ENCODE measurements at places on chromosomes 6 and 20. TPM values are rescaled to one million over a fixed set of nuclear protein-coding genes. Genes with fewer than 3 reads are reported as not detected.

DNA sequence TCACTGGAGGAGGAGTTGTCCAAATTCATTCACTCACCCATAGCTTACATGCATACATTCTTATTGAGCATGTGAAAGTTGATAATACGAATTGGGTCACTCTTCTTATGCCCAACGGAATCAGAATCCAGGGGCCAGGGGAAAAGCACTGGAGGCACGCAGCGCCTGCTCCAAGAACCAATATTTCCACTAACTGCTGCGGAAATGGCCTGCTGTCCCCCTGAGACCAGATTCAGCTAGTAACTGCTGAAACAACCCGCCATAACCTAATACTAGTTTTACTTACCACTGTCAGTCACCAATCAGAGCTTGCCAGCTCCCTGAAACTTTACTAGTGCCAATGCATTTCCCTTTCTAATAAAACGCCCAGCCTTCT, 641 bp upstream of the FKBP1A start:
- no peaks in the 10 kb centered on the region for H3K36me3 ChIP-seq
- H3K27ac ChIP-seq = peak overlapping the region; percentile 79
- no peak for DNase-seq
- H3K27me3 ChIP-seq = no peaks in the 10 kb centered on the region
- peak overlapping the region; percentile 81 for H3K4me3 ChIP-seq

DNA sequence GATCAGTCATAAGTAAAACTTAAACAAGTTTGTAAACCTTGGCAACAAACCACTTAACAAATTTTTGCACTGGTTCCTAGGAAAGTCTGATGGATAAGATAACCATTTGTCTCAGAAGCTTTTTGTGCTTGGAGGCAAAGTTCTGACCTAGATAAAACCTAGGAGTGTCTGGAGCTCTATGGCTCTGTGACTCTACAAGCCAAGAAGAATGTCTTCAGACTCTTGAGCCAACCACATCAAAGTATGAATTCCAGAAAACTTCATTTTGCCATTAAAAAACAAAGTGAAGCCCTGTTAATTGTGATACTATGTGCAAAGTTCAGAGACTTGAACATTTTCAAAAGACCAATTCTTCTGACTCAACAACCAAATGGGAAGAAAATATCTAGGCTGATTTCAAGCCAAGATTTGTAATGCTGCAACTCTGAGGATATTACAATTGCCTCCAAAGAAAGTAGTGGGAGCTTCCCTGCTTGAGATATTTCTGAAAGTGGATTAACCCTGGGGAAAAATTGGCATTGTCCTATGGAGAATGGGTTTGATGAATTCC, 158.1 kb upstream of the FOXQ1 start:
- DNase-seq = no peak
- no peaks in the 10 kb centered on the region for H3K27me3 ChIP-seq
- no peak overlapping the region for H3K27ac ChIP-seq

DNA sequence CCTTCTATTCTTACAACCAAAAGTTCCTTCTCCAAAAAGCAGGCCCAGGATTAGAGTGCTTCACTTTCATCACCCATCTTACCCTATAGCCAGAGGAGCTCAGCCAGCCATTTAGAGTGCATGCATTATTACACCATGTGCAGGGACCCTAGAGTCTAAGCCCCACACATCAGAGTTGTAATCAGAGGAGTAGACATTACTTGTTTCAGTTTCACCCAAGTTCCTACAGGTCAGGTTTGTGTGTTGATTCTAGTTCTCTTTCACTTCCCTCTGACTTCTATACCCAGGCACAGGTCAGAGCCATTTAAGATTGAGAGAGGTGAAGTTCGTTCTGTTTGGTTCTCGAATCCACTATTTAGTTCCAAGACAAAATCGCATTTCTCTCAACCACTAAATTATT, 16.3 kb upstream of the ARFGEF3 start:
- no peaks in the 10 kb centered on the region for H3K36me3 ChIP-seq
- no peaks in the 10 kb centered on the region for H3K27me3 ChIP-seq
- H3K4me3 ChIP-seq = no peak overlapping the region
- DNase-seq = no peak

VAPB gene
- total RNA-seq = 57.4 TPM

DNA sequence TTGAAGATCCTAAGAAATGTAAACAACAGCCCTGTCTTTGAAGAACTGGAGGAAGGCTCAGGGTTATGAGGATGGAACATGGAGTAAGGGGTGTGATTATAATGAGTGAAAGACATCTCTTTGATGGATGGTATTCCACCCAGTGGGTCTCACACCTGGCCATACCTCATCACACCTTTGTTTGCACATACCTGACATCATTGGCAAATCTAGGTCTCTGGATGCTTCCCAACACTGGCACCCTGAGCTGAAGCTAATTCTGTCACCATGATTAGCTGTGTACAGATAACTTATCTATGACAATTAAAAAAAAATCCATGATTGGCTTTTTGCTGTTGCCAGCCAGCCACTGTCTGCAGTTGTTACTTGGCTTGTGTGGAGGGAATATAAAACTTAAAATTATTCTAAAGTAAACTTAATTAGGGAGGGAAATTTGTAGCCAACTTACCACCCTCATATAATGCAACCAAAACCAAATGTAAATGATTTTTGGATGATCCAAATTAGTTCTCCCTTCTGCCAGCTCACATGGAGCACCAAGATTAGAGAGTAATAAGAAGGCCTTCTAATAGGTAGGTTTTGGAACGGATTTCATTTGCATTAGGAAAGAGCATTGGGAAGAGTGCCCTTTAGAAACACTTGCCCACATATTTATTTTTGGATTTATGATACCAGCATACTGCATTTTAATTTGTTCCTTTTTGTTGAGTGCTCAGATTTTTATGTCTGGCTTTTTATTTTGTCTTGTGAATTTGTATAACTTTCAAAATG, 249.5 kb downstream of the SOX4 start:
- no peak for DNase-seq
- no peaks in the 10 kb centered on the region for H3K27me3 ChIP-seq
- no peak overlapping the region for H3K4me3 ChIP-seq
- H3K36me3 ChIP-seq = no peaks in the 10 kb centered on the region
- H3K4me1 ChIP-seq = no peaks in the 10 kb centered on the region

- DNase-seq = no peak
- H3K36me3 ChIP-seq = no peaks in the 10 kb centered on the region
- no peak overlapping the region for H3K27ac ChIP-seq
- no peaks in the 10 kb centered on the region for H3K27me3 ChIP-seq
- no peak overlapping the region for H3K4me3 ChIP-seq
- no peaks in the 10 kb centered on the region for H3K4me1 ChIP-seq
Measured at GRCh38 chr6:30543821-30544220, 12.5 kb downstream of the GNL1 start.

Data from colonic mucosa (tissue), 4 donors.